Stimulated activated CD4-positive, alpha-beta T cell treated with anti-CD3 and anti-CD28 coated beads, Interleukin-4, amount 100 ng/mL, for 4 hours (primary cell): ENCODE measurements at places on chromosomes 5 and 9.

DNA sequence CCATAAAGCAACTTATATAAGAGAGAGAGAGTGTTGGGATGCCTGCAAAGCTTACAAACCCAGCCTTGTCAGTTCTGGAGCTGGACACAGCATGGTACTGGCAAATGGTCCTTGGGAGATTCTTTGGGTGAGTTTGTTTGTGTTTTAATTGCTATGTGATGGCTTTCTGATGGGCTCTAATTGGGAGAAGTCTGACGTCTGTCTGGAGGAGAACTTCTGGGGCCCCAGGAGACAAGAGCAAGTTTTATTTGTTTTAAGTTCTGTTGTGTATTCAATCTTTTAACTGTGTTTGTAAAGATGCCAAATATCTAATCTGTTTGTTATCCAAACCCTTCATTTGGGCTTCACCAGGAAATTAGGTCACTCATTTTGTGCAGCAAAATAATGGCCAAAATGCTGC lies 50.3 kb upstream of the AFAP1L1 start:
- no peak for DNase-seq

GRCh38 chr5:6180231-6180872 lies 198.0 kb downstream of the MED10 start:
- no peak for DNase-seq

DNA sequence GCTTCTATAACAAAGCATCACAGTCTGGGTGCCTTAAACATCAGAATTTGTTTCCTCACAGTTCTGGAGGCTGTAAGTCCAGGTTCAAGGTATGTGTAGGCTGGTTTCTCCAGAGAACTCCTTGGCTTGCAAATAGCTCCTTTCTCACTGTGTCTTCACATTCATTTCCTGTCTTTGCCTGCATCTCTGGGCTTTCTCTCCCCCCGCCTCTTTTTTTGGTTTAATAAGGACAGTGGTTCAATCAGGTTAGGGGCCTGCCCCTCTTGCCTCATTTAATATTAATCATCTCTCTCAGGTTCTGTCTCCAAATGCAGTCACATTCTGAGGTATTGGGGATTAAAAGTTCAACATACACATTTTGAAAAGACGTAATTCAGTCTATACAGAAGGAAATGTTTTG lies 225.5 kb upstream of the ATP10B start:
- DNase-seq = no peak

DNA sequence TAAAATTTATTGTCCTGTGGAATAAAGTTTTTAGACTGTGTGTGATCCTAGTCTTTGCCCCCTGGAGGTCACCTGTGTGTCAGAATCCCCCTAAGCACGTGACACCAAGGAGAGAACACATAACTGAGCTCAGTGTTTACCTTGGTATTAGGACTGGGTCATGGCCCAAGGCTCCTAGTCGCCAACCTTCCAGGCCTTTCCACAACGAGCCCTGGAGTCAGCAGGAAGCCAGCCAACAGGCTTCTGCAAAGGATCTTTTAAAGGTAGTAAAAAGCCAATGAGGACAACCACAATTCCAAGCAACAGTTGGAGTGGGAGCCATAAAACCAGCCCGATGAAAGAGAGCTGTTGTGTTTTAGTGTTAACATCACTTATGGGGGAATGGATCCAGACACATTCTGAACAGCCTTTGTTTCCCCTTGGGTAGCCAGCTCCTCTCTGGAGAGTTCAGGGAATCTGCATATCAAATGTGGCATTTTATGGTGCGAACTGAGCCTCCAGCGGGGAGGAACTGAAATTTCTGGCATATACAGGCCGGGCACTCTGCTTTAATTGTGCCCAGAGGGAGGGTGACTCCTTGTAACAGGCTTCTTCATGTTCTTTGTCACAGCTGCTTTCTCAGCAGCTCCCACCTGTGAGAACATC lies 239.9 kb downstream of the FSTL4 start:
- no peak for DNase-seq

DNA sequence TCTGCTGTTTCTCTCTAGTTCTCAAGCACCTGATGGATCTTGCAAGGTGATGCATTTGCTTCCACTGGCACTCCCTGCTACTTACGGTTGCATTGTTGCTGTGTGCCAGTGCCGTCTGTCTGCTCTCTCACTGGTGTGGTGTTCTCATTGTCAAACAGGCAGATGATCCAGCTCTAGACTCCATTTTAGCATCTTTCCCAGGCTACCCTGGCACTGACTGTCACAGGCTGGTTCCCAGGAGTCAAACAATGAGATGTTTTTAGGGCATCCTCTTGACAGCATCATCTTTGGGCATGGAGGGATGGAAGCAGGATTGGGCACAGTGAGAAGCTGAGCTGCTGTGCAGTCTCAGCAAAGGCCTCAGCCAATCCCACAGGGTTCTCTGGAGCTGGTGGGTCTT lies 12.9 kb downstream of the MTRR start:
- DNase-seq = no peak

GRCh38 chr9:129750013-129750638 lies 2.7 kb downstream of the PTGES start:
- DNase-seq = no peak

DNA sequence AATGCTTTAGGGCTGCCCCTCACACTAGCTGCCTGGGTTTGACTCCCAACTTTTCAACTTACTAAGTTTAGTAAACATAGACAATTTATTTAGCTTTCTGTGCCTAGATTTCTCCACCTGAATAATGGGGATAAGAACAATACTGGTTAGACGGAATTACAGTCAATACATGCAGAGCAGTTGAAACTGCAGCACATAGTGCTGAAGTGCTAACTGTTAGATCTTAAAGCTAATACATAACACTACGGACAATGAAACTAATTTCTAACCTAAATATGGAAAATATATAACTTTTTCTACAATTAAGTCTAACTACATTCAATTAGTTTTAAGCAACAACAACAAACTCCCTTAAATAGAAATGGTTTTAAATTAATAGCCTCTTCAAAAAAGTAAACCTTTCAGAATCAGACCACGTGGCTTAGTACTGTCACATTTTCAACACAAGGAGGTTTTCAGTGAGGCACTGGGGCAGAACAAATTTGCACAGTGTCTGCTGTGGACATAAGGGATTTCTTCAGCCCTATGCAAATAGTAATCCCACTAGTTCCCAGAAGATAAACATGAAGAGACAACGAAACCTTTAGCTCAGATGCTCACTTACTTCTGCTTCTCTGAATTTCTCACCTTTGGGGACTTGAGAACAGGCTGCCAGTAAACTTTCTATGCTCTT lies 293.4 kb downstream of the EDIL3 start:
- no peak for DNase-seq

- no peak for DNase-seq
Observed at GRCh38 chr5:16713386-16713928, 96.7 kb upstream of the RETREG1 start.

- DNase-seq = no peak
Observed at GRCh38 chr9:116791326-116791725, 104.2 kb downstream of the TRIM32 start.

- DNase-seq = no peak
Observed at GRCh38 chr5:118450554-118451332, 537.6 kb downstream of the DTWD2 start.
